NCI-H1105 treated with DMSO at 0.1 percent for 48 hours (cell line): ENCODE measurements at places on chromosomes 16 and 17.
A peak's percentile ranks its signal among the peaks of the same experiment; 100 is the strongest.

DNA sequence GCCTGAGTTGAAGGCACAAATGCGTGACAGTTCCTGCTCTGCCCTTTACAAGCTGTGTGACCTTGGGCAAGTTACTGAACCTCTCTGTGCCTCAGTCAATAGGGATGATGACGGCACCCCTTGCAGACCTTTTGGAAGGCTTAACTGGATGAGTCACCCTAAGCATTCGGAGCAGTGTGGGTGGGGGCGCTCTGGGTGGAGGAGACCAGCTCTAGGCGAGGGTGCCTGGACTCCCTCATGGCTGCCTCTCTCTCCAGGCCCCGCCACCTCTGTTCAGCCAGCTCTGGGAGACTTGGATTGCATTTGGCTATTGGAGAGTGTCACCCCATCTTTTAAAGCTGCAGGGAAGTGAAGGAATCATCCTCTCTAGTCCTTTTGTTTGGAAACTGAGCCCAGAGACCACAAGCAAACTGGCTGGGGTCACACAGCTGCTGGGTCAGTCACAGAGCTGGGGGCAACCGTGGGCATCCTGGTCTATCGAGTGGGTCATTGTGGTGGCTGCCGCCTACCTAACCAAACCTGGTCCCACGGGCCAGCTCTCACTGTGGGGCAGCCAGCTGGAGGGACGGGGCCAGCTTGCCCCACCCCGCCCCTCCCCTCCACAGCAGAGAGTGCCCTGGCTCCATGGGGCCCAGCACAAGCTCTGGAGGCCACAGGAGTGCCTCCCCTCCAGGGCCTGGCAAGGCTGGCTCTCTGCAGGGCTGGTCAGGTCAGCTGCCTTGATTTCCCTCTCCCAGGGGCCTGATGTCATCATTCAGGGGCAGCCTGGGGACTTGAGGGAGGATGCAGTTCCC, 20.2 kb upstream of the GSE1 start:
- no peak for DNase-seq

- DNase-seq, result no peak
Observed at GRCh38 chr17:28871056-28871579, 16.3 kb downstream of the ERAL1 start.

DNA sequence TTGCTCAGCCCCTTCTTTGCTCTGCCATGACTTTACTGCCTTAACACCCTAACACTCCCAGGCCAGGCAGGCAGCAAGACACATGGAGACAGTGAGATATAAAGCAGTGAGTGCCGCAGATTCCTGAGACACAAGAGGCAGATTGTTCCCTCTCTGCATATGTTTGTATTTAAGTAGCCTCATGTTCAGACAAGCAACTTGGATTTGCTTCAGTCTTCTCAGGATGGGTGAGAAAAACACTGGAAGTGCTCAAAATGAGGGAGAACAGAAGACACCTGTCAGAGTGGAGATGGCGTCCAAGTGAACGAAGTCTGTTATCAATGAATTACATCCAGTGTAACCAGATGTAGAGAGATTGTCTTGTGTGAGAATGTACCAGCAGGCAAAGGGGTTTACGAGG, 86.8 kb downstream of the CES1 start:
- DNase-seq, result no peak

GRCh38 chr17:74213861-74214391, 555 bp downstream of the TTYH2 start:
- no peak for DNase-seq

DNA sequence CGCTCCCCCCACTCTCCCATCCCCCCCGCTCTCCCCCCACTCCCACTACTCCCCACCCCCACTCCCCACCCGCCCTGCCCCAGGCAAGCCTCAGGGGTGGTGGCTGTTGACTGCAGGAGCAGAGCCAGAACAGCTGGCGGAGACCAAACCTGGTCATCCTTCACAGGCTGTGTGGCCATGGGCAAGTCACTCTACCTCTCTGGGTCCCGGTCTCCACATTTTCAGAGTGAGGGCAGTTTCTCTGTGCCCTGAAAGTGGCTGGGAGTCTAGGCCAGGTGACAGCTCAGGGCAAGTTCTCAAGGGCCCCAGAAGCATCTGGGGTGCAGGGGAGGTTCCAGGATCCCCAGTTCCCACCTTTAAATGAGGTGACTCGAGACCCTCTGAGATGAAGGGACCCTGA, 15.1 kb upstream of the BAHCC1 start:
- DNase-seq, result no peak

DNA sequence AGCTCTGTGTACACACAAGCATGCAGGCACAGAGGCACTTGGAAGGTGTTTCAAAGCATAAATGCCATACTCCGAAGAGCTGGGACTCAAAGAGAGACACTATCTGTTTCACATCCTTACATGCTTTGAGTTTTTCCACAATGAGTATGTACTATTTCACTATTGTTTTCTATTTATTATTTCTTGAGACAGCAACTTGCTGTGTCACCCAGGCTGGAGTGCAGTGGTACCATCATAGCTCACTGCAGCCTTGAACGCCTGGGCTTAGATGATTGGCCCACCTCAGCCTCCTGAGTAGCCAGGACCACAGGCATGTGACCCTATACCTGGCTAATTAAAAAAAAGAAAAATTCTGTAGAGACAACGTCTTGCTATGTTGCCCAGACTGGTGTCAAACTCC, 31.6 kb downstream of the CYB5D2 start:
- DNase-seq, result no peak

DNA sequence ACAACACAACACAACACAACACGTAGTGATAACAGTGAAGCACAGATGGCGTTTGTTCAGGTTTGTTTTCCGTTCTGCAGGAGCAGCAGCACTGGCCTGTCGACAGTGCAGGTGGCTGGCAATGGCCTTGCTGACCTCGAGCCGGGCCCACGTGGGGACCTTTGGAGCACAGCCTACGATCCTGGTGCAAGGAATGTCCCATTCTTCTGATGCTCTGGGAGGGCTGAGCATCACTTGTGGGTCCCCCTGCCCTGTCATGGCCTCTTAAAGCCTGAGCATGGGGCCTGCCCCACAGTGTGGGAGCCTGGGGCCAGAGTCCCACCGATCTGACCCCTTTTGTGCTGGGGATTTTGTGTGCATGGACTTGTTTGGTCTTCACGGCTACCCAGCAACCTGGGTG, 6.8 kb downstream of the MAP2K3 start:
- no peak for DNase-seq

DNA sequence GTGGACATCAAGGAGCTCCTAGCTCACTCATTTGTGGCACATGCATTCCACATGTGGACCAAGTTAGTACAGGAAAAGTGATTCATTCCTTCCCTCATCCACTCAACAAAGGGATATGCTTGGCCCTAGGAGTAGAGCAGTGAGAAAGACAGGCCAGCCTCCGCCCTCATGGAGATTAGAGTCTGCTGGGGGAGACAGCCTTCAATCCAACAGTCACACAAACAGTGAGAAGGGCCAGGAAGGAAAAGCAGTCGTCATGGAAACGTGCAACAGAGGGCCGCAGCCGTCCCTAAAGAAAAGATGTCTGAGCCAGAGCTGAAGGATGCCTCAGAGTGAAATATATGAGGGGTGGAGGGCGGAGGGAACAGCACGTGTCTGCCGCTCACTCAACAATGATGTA, 109.9 kb downstream of the VPS53 start:
- DNase-seq, result no peak

DNA sequence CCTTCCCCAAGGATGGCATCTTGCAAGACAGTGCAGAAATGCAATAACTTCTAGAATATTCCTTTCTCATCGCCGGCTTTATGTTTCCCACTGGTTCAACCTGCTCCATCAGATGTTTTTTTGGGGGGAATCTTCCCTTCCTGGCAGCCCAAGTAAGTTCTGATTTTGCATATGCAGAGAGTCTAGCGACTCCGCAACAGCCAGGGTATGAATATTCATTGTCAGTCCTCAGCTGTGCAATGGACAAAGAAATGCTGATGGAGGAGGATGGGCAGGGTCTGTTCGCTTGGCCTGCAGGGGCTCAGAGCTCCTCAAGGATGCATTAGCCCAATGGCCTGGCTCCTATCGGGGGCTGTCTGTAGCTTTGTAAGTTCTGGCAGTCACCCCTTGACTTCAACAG, 358.8 kb upstream of the CCL2 start:
- no peak for DNase-seq

GRCh38 chr17:42566215-42566882, 551 bp upstream of the MLX start:
- DNase-seq, result no peak

- no peak for DNase-seq
Observed at GRCh38 chr17:12287953-12288352, 267.3 kb downstream of the MAP2K4 start.

DNA sequence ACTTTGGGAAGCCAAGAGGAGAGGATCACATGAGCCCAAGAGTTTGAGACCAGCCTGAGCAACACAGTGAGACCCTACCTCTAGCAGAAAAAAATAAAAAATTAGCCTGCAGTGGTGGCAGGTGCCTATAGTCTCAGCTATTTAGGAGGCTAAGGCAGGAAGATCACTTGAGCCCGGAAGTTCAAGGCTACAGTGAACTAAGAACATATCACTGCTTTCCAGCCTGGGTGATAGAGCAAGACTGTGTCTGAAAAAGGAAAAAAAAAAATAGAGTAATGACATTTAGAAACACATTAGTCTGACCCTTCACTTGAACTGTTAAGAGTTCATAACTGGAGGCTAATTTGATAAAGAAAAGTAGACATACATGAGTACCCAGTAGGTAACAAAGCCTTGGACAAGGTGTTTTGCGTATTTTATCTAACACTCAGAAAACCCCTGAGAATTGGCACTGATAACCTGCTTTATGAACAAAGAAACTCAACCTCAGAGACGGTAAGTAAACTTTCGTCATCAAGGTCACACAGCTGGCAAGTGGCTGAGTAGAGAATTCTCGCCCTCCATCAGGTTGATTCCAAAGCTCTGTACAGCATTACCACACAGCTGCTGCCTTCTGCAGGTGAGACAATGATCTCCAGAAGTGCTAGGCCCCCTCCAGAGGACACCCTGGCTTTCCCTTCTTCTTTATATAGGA, 101.1 kb downstream of the SMG6 start:
- DNase-seq, result no peak

DNA sequence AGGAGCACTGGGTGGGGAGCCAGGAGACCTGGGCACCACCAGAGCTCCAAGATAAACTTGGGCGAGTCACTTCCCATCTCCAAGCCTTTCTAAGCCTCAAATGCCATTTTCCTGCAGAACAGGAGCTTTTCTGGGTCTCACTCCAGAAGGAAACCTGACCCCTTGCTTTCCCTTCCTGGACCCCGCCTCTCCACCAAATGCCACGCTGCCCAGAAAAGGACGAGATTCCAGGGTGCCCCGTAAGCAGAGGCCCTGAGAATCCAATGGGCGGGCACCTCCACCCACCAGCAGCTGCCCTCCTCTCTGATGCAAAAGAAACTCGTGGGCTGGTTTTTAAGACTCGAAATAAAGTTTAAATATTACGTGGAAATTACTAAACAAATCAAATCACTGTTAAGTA, 31.3 kb downstream of the ZNF423 start:
- no peak for DNase-seq

DNA sequence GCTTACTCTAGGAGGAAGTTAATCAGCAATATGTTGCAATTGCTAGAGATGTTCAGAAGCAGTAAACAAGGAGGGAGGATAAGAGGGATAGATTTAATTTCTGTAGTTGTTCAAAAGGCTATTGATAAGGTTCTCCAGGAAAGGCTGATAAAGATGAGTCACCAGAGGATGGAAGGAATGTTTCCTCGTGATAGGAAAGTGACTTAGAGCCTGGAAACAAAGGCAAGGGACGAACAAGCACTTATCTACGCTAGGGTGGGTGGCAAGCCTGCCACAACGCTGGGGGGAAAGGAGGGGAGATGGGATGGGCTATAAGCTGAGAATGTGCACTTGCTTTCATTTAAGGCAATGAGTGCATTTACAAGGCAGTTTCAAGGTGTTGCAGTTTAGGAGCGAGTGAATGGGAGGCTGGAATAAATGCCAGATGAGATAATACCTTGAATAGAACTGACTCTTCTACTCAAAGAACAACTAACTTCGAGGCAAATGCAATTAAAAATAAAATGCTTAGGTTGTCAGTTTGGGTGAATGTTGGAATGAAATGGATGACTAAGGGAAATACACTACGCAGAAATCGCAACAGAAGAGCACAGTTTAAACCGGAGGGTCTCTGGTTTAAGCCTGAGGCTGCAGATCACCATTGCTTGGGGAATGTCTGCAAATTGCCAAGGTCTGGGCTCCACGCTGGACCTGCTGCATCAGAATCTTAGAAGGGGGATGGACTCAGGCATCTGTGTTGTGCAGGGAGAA, 76.0 kb upstream of the RBBP6 start:
- DNase-seq, result no peak

- DNase-seq, result no peak
Observed at GRCh38 chr16:88727871-88728270, 21.6 kb downstream of the CTU2 start.

DNA sequence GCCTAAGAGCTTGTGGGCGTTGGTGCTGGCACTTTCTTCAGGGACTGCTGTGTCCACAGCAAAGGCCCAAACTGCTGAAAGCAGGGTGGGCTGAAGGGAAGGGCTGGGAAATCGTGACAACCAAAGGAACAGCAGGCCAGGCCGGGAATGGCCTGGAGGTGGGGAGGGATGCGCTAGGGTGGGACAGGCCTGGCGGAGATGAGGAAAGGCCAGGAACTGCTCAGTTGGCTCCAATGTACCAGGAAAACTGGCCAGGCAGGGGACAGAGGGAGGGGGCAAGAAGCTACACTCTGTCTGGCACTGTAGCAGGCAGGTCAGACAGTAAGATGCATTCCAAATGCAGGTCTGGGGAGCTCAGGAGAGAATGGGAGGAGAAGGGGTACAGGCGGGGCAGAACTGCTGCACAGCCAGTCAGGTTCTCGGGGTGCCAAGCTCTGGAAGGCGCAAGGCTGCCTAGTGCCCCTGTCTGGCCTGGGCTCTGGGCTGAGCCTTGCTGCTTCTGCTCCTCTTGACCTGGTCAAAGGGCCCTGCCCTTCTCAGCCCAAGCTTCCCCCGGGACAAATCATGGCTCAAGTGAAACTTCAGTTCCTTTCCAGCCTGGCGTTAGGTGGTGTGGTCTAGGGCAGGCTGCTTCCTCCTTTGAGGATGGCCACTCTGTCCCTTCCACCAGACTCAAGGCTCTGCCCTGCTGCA, 7.3 kb downstream of the PNMT start:
- no peak for DNase-seq

DNA sequence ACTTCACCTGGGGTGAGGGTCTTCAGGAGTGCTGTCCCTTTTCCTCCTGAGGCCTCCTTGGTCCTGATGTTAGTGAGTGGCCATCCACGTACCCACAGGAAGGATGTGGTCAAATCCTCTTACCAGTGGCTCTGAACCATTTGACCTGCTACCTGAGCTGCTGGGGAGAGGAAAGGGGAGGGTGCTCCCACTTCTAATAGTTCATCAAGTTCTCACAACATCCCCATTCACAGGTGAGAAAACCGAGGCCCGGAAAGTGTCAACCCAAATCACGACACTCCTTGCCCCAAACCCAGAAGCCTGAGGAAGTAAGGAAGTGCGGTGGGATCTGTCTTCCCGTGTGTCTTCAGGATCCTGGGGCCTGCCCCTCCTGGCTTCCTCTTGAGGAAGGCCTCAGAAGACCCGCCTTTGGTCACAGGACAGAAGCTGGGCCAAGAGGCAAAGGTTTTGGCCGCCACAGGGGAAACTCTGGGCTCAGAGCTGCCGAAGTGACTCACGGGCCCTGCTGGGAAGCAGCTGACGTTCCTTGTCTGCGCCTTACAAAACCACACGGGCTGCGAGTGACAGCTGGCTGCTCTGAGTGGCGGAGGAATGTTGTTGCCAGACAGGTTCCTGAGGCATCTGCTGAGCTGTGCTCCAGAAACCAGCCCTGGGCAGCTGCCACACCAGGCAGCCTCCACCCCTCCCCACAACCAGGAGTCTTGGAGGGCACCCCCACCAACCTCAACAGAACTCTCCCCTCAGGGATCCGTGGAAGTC, 13.9 kb upstream of the KIFC3 start:
- DNase-seq, result peak; percentile 48
